Fibroblast of the aortic adventitia (primary cell): ENCODE measurements at places on chromosomes 12 and 14.

- peak; percentile 67 for DNase-seq
These were observed 34.6 kb downstream of the SPRING1 start for GRCh38 chr12:116703214-116703795.

- no peak for DNase-seq
These were observed at the start of gene SYNE3 for GRCh38 chr14:95516554-95517181. Gene SYNE3, minus strand, starts transcription at chr14:95516650. Its CDS starts 40,829 bp downstream, at chr14:95475821.

GRCh38 chr14:23126548-23127278, 7.7 kb upstream of the CEBPE start:
- DNase-seq, result no peak

- DNase-seq, result no peak
These were observed 1.6 kb downstream of the IRAK4 start for GRCh38 chr12:43760396-43760795.

- peak; percentile 27 for DNase-seq
These were observed 53.4 kb downstream of the RCOR1 start for GRCh38 chr14:102645746-102646440.

DNA sequence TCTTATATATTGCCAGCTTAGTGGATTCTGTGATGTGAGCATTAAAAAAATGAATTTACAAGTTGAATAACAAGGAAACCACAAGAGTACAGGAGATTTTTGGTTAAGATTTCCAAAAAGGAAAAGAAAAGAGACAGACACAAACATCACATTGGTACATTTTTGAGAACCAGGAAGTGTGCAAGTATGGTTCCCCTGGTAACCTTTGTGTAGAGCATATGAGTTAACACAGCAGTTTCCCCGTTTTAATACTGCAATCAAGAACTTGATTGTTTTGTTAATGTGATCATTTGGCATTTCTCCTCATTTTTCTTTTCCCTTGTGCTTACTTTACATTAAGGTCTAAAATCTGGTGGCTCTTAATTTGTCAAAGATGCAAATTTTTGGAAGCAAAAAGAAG, 490.4 kb upstream of the ATP2B1 start:
- peak; percentile 17 for DNase-seq

GRCh38 chr12:58750484-58750883, 169.8 kb downstream of the LRIG3 start:
- DNase-seq, result peak; percentile 76

DNA sequence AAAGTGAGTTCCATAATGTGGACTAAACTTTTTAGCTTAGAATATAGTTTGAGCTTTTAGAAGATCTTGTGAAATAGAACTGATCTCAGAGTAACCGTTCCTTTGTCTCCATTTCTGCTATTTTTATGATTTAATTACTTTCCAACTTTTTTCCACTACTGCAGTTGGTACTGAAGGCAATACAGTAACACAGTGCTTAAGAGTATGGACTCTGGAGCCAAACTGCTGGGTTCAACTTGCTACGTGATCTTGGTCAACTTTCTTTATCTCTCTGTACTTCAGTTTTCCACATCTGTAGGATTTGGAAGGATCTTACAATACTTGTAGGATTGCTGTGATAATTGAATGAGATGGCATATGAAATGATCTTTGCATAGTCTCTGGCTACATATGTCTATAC, 40.9 kb downstream of the ATXN7L3B start:
- no peak for DNase-seq

GRCh38 chr12:27631813-27632491, 64.3 kb upstream of the REP15 start:
- no peak for DNase-seq

DNA sequence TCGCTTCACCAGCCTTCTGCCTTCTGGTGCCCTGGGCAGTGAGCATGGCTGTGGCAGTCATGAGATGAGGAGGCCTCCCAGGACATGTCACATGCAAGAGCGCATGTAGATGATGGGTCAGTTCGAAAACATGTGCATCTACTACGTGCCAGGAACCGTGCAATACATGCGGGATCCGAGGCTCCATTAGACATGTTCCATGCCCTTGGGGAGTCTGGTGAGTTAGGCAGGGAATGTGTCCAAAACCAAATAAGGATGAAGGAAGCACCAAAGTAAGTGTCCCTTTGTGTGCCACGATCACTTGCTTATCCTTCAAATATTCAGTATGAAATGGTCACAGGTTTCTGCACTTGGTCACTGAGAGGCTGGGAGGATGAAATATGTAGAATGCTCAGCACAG, 223.3 kb downstream of the RBM19 start:
- DNase-seq, result no peak

DNA sequence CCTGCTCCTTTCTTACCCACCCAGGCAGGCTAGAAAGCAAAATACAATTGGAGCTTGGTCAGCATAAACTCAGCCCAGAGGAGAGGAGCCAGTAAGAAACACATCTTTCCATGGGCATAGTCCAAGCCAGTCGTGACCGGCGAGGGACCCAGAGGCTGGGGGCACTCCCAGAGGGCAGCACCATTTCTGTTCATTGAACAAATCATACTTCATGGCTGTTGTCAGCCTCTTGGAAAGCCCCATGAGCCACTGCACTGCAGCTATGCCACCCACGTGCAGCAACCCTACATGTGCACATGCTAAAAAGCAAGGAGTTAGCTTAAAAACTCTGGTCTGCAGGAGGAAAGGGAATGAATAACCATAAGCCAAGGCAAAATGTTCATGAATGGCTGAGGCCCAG, 90.0 kb upstream of the CDKN3 start:
- no peak for DNase-seq

- no peak for DNase-seq
These were observed 8.7 kb downstream of the TM7SF3 start for GRCh38 chr12:27005495-27005894.
